ENCODE measurements at places on chromosomes 1 and 21. TPM values are rescaled to one million over a fixed set of nuclear protein-coding genes. Genes with fewer than 3 reads are reported as not detected.

Gene RXRG
- 0.14 TPM for total RNA-seq

Gene USH2A
- total RNA-seq, result 0.74 TPM

Gene SHE
- 29.9 TPM for total RNA-seq

Gene VASH2
- 2.6 TPM for total RNA-seq

Gene KMO
- total RNA-seq, result 0.17 TPM

Gene LMOD1
- 112 TPM for total RNA-seq

Gene MAB21L3
- total RNA-seq, result 4.4 TPM

Gene TMEM240
- 4.5 TPM for total RNA-seq

Gene LCE6A
- not detected for total RNA-seq

Gene SEC16B
- 3.2 TPM for total RNA-seq

Gene OPTC
- total RNA-seq, result not detected

Gene OR2L3
- total RNA-seq, result 0.41 TPM

Gene LCA5L
- total RNA-seq, result 11.1 TPM

Gene SELL
- total RNA-seq, result 1.3 TPM

Gene OR2T29
- total RNA-seq, result not detected

Gene CCDC30
- 6.2 TPM for total RNA-seq

Gene CLIC6
- total RNA-seq, result 7.0 TPM

Gene IFT25
- total RNA-seq, result 13.7 TPM

Gene SYDE2
- total RNA-seq, result 6.6 TPM

Gene AMY1C
- total RNA-seq, result not detected

Gene KCNJ9
- total RNA-seq, result 0.51 TPM

Gene NEK2
- 1.7 TPM for total RNA-seq

Gene TBX19
- total RNA-seq, result 1.9 TPM

Gene ADAM30
- 2.0 TPM for total RNA-seq

Gene TMPRSS3
- total RNA-seq, result 0.34 TPM

Gene NPR1
- 6.0 TPM for total RNA-seq

Gene HSD3B1
- not detected for total RNA-seq

Gene TMEM167B
- total RNA-seq, result 37.0 TPM

Gene NGF
- 1.1 TPM for total RNA-seq

Gene CD1E
- total RNA-seq, result 1.2 TPM

Gene FAM72A
- 2.2 TPM for total RNA-seq
